ENCODE measurements at places on chromosomes 3 and 15.

DNA sequence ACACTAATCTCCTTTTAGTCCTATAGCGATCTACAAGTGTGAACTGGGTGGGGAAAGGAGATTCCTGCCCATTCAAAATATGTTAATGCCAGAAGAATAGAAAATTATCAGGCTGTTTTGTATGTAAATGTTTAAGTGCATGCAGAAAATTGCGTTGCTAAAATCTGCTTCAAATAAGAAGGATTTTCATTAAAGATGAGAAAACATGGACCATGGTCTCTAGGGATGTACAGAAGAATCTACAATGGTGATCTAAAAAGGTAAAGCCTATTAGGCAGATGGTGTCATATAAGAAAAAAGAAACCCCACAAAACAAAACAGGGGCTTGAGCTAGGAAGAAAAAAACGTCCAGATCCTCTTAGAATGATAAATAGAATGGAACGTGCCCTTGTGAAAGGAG lies 287.5 kb upstream of the ROBO1 start:
- DNase-seq: no peak

GRCh38 chr15:78201281-78202190 lies 32.8 kb downstream of the ACSBG1 start:
- DNase-seq: no peak

- no peak for DNase-seq
Measured at GRCh38 chr3:117586161-117586560, 876.6 kb downstream of the TUSC7 start.

DNA sequence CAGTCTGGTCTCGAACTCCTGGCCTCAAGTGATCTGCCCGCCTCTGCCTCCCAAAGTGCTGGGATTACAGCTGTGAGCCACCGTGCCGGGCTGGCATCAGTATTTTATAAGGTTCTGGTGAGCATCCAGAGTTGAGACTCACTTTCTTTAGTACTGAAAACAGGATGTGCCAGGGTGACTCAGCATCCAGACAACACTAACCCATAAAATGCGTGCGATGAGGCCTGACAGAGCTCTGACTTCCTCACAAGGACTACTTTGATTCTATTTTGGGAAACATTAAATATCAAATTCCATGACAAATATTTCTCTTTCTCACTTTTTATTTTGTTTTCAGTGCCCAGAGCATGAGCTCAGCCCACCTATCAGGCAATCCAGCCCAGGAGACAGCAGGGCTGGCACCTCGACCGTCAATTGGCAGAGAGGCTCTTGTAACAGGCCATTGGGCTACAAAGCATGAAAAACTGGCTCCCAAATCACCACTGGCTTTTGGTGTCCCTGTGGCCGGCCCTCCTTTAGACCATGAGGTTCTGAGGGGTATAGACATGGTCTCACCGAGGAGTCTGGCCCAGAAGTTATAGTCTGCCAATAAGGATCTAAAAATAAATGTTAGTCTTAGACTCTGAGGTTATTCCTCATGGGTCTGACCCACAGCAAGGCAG lies 75.0 kb downstream of the FEM1B start:
- no peak for DNase-seq

GRCh38 chr3:174667386-174667785 lies 191.7 kb upstream of the NAALADL2 start:
- no peak for DNase-seq

- no peak for DNase-seq
Measured at GRCh38 chr3:159821110-159821509, 167.5 kb upstream of the IL12A start.

All from activated CD4-positive, CD25-positive, alpha-beta regulatory T cell (primary cell).